HS-27A (cell line): ENCODE measurements at places on chromosomes 3 and 15.

- peak; percentile 93 for DNase-seq
Measured at GRCh38 chr3:99579246-99579645, 59.1 kb upstream of the COL8A1 start.

DNA sequence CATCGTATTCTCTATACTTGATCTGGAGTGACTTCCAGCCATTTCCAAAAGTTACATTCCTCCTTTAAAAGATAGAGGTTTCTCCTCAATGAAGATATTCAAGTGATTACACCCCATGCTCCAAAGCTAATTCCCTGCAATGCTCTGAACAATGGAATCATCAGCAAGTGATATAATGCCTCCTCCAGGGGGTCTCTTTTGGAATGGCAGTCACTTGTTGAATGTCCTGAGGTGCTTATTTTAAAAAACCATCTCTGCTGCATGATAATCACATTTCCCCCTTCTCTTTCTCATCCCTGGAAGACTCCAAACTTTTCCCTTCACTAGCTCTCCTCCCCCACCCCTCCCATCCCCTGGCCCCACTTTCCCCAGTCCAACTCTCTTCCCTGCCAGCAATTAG, 2.6 kb downstream of the LHFPL4 start:
- no peak for DNase-seq

DNA sequence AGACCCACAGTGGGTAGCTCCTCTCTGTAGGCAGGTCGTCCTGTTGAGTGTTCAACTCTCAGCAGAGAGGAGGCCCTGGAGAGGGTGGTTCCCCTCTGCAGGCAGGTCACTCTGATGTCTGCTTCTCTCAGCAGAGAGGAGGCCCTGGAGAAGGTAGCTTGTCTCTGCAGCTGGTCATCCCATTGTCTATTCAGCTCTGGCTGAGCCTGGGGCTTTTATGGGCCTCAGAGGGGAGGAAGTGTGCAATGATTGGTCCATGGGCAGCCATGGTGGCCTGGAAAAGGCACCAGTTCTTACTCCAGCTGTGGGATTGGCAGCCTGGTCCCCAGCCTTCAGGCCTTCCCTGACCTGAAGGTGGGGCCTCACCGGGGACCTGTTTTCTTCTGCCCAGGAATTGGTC, 52.9 kb downstream of the PPCDC start:
- no peak for DNase-seq

DNA sequence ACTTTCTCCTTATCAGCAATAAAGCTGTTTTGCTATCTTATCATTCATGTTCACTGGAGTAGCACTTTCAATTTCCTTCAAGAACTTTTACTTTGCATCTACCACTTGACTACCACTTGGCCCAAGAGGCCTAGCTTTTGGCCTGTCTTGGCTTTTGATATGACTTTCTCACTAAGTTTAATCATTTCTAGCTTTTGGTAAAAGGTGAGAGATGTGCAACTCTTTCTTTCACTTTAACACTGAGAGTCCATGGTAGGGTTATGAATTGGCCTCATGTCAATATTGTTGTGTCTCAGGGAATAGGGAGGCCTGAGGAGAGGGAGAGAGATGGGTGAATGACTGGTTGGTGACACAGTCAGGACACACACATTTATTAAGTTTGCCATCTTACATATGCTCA, 31.0 kb upstream of the FAM3D start:
- no peak for DNase-seq
